ENCODE measurements at places on chromosomes 3 and 15.

DNA sequence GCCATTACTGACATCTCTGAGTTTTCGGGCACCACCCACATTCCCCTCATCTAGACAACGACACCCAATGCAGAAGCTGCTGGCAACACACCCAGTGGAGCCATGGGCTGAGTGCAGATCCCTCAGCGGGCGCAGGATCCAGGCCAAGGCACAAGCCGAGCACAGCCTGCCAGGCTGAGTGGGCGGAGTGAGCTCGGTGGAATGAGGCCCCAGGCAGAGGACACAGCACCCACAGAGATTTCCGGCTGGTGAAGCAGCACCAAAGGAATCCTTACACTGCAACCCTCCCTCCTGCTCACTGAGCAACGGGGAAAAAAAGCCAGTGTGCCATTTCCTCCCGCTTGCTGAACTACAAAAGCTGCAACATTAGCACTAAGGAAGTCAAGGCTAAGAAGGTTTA lies 34.3 kb downstream of the ZMAT3 start:
- DNase-seq, result peak; percentile 63

DNA sequence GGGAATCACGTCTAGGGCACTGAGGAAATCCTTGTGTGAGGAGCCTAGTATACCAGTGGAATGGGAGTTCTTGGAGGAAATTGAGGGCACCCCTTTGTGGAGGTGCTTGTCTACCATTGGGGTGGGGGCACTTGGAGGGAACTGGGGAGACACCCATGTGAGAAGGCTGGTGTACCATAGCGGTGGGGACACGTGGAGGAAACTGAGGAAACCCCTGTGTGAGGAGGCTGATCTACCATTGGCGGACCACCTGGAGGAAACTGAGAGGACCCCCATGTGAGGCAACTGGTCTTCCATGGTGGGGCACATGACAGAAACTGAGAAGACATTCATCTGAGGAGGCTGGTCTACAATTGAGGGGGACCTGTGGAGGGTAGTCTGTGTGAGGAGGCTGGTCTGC lies 164.5 kb downstream of the FBLN2 start:
- DNase-seq, result no peak

DNA sequence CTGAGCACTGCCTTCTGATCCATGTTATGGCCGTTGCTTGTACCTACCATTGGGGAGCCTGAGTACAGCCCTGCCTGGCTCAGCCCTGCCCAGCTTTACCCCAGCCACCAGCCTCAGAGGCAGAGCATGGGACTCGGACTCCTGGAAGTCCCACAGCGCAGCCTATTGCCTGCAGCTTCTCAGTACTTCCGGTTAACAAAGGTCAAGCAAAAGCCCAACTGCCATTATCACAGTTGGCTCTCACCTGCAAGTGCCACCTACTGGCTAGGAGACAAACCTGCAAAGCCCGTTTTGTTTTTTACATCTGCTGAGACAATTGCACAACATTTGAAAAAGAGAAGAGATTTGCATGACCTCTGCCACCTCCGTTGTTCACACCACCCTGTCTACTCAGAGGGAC lies 1081.7 kb downstream of the NAALADL2 start:
- DNase-seq, result no peak

- no peak for DNase-seq
Measured at GRCh38 chr15:37112971-37113670, 12.8 kb upstream of the MEIS2 start.

DNA sequence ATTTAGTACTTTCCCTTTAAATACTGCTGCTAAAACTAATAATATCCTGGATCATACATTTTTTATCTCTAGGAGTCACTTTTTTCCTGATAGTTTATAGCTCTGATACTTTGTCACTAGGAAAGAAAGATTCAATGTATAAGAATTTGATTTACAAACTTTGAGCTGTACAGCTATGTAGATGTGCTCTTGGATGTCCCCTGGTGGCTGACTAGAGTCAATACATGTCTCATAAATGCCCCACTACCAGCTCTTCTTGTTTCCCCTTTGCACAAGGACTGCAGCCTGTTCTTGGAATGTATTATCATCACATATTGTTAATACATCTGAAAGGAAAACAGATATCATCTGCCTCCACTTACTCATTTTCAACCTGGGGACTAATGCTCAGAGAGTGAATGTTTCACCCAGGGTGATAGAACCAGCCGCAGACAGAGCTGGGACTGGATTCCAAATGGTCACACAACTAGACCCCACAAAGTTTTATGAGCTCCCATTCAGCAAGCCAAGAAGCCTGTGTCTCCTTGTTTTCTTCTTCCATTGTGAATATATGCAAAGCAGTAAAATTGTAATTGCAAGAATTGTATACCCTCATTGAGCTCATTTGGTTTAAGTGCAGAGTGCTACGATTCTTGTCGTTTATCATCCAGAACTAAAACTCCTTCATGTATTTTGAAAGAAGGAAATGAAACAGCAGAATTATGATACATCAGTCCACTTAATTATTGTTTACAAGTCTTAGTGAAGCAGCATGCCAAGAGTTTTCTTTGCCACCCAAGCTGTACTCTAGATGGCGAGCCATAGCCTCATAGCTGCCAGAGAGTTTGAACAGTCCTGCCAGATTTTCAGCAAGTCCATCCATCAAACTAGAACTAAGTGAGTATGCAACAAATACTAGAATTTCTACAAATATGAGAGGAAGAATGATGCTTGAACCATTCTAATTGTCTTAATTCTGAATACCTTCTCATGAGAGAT lies 261.6 kb upstream of the LMCD1 start:
- no peak for DNase-seq

DNA sequence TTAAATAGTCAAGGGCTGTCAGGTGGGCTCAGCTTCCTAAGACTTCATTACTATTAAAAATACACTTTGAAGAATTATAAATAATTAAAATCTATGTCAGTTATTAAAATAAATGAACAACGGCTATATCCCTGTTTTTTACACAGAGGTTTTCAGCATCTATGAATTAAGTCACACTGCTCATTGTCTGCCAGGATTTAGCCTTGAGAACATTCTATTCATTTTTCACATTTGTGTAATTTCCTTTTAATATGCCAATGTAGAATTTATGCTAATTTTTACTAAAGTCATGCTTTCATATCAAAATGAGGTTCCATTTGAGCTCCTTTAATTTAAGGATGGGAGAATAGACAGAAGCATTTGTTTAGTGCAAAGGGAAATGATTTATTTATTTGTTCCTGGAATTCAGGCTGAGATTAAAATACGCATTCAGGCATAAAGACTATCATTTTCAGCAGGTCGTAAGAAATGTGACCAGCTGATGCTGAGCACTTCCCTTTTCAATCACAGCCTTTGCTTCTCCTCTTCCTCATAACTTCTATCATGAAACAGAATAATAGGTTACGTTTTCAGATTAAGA lies 345.1 kb downstream of the MFSD1 start:
- no peak for DNase-seq

DNA sequence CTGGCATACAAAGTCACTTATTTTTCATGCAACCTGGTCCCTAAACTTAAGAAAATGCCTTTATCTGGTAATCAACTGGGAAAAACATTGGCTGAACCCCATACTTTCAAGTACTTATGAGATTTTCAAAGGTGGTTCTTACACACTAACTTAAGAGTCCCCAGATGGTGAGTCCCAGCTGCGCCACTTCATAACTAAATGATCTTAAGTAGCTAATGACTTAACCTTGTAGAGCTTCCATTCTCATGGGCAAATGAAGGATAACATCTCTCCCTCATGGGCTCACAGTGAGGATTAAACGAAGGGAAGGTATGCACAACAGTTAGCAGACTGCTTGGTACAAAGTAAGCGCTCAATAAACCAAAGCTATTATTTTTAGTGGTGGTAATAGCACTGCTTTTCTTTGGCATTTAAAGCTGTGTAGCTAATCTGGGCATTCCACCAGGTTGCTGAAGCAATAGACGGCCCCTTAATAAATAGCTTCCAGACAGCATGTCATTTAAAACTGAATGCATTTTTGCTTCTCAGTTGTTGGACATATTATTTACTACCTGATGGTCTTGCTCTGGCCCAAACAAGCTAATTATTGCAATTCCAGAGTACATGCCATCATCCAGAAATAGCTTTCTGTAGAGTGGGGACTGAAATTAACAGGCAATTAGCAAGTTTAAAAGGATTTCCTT lies 55.4 kb downstream of the LIPC start:
- no peak for DNase-seq

DNA sequence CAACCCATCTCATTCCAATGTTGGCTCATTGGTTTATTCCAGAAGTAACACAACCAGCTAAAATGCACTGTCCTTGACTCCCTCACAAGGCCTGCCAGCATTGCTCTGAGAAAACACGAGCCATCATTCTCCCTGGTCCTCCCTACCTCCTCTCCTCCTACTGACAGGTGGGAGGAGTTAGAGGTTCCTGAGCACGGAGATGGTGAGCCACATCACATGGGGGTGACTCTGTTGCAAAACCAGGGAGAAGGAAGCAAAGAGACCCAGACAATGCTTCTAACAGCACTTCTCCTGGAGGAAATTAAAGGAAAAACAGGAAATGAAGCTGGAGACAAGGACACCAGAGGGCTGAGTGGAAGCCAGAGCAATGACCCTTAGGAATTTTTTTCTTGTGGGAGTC lies 667.4 kb downstream of the NTRK3 start:
- DNase-seq, result no peak

DNA sequence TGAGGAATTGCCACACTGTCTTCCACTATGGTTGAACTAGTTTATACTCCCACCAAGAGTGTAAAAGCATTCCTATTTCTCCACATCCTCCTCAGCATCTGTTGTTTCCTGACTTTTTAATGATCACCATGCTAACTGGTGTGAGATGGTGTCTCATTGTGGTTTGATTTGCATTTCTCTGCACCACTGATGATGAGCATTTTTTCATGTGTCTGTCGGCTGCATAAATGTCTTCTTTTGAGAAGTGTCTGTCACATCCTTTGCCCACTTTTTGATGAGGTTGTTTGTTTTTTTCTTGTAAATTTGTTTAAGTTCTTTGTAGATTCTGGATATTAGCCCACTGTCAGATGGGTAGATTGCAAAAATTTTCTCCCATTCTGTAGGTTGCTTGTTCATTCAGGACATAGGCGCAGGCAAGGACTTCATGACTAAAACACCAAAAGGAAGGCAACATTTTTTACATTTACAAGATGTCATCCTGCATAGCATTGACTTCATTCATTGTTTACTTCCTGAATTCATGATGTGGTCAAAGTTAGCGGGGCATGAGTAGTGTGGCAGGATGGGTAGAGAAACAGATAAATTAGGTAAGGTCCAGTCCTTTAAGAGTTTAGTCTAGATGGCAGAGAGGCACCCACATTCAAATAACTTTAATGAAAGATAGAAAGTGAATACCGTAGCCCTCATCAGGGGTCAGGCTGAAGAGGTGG lies 45.1 kb upstream of the LPP start:
- DNase-seq, result no peak

DNA sequence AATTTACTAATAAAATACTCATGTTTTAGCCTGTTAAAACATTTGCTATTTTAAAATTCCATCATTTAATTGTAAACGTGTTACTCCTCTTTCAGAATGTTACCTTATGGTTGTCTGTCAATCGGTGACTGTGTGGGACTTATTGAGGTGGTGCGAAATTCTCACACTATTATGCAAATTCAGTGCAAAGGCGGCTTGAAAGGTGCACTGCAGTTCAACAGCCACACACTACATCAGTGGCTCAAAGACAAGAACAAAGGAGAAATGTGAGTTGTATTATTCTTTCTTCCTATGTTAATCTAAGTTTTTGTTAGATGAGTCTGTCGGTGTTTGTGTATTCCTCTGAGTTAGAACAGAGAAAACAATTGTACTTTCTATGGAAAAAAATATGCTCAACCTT lies 21.7 kb downstream of the KCNMB3 start:
- no peak for DNase-seq

DNA sequence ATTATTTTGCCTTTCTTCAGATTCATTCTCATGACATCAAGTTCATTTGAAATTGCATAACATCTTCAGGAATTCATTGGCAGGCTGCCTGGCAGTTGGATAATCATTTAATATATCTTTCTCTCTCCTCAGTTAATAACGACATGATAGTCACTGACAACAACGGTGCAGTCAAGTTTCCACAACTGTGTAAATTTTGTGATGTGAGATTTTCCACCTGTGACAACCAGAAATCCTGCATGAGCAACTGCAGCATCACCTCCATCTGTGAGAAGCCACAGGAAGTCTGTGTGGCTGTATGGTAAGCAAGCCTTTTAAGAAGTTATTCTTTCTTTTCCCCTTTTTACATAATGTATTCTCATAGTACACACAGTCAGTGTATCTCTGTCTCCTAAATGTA lies 38.2 kb downstream of the TGFBR2 start:
- no peak for DNase-seq

DNA sequence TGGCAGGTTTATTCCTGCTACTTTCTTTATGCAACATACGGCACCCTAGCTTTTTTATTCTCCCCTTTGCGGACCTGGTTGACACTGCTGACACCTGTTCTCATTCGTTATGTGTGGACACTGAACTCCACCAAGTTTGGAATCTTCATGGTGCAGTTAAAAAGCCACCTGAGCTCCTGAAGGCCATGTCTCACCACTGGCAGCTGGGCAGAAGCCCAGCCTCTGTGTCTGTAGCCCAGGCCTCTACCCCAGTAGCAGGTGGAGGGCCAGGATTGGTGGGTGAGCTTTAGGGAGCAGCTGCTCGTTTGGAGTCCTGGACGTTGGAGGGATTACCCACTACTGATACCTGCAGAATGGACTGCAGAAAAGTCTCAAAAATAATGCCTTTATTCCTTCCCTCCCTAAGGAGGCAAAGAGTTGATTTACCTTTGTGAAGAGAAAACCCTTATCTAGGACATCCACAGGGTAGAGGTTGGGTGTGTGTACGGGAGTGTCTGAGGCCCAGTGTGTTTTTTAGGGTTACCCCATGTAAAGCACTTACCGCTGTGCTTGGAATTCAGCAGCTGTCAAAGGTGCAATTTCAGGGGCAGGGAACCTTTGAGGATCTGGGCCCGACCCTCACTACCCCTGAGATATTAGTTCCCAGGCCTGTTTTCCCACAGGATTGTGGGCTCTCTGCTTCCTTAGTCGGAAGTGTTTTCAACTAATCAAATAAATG lies 637 bp upstream of the CCNDBP1 start:
- no peak for DNase-seq

Data from anterior cingulate cortex (tissue), 58 donors.